EL (cell line): ENCODE measurements at places on chromosomes 7 and 10.

DNA sequence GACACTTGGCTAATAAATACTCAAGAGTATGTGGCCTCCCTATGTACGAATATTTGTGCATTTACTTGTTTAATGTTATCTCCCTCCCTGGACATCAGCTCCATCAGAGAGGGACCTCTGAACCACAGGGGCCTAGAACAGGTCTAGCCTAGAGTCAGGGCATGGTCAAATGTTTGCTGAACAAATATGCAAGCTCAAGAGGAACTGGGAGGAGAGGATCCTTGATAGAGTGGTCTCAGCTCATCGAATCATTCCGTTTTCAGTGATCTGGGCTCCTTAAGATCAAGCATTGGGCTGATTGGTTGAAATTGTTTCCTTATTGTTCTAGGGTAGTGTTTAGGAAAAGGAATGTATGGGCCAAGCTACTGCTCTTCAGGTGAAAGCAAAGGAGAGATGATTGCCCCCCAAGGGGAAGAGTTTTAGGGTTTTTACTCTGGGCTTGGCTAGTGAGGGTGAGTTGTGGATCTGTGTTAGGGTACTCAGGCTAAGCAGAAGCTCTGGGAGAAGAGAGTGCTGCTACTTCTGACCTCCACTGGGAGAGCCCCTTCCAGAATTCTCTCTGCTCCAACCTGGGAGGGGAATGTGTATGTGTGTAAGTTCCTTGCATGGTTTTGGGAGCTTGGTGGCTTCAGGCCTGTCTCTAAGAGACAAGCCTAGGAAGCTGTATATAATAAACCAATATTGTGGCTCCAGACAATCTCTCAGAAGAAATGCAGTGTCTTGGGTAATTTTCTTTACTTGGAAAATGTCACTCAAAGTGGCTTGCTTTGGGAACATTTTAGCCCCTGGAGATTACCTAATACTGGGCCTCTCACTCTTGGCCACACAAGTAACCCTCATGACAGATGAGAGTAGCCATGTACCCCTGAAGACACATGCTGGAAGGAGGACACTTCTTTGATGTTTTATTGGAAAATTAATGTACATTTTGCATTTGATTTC, 110.0 kb downstream of the EMX2 start:
- no peak for DNase-seq

DNA sequence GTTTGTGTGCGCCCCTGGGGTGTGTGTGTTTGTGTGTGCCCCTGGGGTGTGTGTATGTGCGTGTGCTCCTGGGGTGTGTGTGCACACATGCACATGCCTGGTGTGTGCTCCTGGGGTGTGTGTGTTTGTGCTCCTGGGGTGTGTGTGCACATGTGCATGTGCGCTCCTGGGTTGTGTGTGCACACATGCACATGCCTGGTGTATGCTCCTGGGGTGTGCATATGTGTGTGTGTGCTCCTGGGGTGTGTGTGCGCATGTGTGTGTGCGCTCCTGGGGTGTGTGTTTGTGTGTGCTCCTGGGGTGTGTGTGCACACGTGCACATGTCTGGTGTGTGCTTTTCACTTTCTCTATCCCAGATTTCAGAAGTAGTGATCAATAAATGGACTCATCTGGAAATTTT, 321.0 kb downstream of the WDR37 start:
- no peak for DNase-seq

GRCh38 chr7:20417260-20417659, 86.6 kb downstream of the ITGB8 start:
- no peak for DNase-seq

DNA sequence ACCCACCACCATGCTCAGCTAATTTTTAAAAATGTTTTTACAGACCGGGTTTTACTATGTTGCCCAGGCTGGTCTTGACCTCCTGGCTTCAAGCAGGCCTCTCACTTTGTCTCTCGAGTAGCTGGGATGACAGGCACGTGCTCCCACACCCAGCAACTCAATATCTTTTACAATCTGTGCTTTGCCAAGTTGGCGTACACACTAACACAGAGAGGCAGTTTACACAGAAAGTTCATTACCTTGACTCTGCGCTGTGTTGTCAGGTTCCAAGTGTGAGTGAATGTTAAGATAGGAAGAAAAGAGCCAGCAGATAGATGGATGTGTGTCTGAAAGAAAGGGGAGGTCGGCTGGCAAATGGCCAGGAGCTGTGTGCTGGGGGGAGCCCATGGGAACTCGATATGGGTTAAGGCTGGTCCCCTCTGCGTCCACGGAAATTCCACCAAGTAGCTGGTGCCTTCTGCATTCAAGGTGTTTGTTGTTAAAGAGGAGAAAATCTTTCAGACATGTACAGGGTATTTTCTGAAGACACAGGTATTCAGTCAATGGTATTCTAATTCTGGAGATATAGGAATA, 299.8 kb downstream of the CAMK1D start:
- no peak for DNase-seq

- DNase-seq: peak; percentile 76
These were observed 297.7 kb upstream of the LRGUK start for GRCh38 chr7:133829336-133829897.

DNA sequence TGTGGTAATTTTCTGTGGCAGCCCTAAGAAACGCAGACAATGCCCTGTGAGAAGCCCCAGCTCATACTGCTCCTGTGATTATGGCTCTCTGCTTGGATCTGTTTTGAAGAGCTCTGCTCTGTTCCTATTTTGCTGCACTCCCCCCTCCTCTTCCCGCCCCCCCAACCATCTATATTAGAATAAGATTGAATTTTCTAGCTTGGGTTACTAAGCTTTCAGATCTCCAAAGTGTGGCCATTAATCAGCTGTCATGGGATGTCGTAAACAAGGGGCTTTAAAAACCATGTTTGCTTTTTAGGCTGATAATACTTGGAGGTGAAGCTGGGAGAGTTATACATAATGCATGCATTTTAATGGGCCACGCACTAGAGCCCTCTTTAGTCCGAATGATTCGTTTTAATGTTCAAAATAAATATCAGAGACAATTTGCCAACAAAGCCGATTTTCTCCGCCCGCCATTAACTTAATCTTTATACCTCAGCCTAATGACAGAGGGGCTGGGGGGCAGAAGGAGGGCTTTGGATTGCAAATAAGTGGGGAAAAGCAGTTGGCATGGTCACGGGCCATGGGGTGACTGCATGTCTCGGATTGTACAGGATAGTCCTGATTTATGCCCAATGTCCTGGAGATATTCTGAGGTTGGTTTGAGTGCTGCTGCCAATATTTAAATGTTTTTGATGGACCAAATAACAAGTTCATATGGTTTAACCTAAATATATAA, 165.5 kb downstream of the RPS24 start:
- DNase-seq: no peak

- DNase-seq: no peak
These were observed 100.6 kb downstream of the BAMBI start for GRCh38 chr10:28777911-28778310.

DNA sequence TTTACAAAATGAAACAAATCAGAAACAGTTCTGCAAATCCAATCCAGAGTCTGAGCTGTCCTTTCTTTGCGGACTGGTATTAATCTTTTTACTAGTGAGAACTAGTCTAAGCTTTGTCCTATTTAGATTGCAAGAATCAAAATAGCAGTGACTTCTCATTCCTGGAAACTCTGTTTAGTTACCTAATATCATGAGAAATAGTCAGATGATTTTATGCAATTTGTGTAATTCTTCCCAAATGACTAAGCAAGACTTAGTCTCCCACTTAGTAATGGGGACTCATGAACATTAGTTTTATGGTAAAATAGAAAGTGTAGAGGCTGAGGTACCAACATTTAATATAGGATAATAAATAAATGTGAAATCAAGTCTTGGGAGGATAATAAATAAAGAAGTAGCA, 341.3 kb downstream of the DNAJB9 start:
- DNase-seq: no peak

- DNase-seq: peak; percentile 75
These were observed 102.8 kb upstream of the ZNF438 start for GRCh38 chr10:31134311-31134952.

DNA sequence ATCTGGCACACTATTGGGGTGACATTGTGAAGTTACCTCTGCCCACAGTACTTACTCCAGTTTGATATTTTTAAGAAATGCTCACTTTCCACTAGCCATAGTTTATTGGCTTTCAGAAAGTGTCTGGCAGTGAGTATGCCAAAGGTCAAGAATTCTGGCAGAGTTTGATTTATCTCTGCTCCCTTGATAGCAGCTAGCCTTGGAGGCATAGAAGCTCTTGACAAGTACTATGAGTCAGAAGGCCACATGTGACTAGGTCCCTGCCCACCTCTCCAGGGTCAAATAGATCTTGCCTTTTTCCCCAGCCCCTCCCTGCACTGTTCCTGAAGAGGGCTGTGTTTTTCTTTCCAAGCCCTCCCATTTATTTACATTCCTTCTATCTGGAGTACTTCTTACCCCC, 202.2 kb downstream of the AUTS2 start:
- DNase-seq: no peak

- no peak for DNase-seq
These were observed at the start of gene ANTXRL for GRCh38 chr10:46286991-46287693. ANTXRL (plus strand) TSS chr10:46286997; CDS start chr10:46287263, 266 bp downstream.

- DNase-seq: no peak
These were observed 43.3 kb downstream of the CADPS2 start for GRCh38 chr7:122842971-122843370.

- no peak for DNase-seq
These were observed 92.1 kb downstream of the EBF3 start for GRCh38 chr10:129871966-129872365.

DNA sequence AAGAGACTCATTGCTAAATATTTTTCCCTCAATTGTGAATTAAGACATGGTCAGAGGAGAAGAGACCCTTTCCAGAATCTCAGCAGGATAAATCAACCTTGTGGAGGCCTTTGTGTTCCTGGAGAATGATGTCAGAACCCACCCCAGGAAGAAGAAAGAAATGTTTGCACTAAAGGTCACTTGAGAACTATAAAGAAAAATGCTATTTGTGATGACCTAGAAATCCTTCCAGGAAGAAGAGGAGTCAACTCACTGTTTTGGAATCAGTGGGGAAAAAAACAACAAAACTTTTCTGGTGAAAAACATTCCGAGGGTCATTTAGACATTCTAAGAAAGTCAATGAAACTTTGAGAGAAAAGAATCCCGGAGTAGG, 129.1 kb upstream of the ANKRD1 start:
- DNase-seq: peak; percentile 6

DNA sequence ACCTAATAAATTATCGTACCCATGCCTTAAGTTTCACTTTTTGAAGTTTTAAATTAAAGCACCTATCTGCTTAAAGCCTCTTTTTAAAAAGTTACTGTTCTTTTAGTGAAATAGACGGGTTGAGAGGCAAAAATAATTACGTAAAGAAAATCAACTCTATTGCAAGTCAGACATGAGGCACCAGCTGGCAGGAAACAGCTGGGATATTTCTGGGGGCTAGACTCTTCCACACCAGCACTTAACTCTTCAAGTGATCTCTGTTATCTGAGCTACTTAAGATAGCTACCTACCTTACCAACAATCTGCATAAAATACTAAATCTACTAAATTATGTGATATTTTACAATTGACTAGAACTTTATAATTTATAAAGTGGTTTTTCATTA, 35.8 kb downstream of the GBF1 start:
- DNase-seq: no peak

DNA sequence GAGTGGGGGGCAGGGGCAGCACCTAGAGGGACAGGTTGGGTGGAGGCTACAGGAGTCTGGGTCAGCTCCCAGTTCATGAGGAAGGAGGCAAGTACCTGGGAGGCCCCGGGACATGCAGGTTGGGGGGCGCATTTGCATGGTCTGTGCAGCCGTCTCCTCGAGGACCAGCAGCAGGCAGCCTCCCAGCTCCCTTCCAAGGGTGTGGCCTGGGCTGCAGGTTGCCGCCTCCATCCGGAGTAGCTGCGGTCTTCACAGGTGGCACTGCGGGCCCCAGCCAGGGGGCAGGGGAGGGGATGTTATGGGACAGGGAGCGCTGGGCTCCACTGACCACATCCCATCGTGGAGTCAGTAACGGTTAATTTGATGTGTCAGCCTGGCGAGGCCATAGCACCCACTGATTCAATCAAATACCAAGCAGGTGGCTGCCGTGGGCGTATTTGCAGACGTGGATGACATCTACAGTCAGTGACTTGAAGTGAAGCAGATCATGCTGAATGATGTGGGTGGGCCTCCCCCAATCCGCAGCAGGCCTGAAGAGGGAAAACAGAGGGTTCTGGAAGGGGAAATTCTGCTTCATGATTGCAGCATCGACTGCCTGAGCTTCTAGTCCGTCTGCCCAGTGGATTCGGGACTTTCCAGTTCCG, 81.6 kb downstream of the PRKAG2 start:
- no peak for DNase-seq

- no peak for DNase-seq
These were observed 53.0 kb downstream of the SP4 start for GRCh38 chr7:21480693-21481403.

DNA sequence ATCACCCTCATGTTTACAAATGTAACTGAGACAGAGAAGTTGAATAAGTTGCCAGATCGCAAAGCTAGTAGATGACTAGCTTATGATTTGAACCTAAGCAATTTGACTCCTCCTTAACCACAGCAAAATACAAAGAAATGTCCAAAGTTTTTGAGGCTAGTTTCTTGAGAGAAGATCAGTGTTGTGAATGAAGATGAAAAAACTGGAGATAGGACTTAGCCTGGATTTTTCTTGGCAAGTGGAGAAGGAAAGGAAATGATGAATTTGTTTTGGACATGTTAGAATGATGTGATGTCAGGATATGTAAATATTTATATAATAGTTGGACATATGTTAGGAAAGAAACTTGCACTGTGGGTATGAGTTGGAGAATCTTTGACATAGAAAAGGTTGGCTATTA, 149.8 kb downstream of the LSMEM1 start:
- peak; percentile 8 for DNase-seq

DNA sequence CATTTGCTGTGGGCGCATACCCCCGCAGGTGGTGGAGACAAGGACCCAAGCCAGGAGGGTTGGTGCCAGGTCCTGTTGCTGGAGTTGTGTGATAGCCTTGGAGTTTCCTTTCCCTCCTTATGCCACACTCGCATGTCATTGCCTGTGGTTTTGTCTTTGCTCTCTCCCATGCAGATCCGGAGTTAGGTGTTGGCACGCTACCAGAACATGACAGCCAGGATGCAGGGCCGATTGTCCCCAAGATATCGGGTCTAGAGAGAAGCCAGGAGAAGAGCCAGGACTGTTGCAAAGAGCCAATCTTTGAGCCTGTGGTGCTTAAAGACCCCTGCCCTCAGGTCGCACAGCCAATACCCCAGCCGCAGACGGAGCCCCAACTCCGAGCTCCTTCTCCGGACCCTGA, 369.2 kb upstream of the GALNT17 start:
- no peak for DNase-seq

DNA sequence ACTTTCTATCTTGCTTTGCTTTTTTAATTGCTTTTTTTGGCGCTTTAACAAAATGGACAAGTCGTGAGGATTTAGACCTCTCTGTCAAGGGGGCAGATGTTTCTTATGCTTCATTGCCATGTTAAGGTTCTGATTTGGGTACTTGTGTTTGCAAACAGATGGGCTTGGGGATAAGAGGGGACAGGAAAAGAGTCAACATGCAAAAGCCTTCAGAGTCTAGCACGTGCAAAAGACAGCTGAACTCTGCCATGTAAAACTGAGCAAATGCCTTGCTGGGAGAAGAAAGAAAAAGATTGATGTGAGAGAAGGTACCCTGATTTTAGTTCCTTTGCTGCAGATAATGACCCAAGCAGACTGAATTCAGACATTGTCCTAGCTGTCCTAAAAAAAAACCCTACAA, 173.1 kb downstream of the KIAA1217 start:
- no peak for DNase-seq
